ENCODE measurements at places on chromosomes 2 and 18. TPM values are rescaled to one million over a fixed set of nuclear protein-coding genes. Genes with fewer than 3 reads are reported as not detected.

DNA sequence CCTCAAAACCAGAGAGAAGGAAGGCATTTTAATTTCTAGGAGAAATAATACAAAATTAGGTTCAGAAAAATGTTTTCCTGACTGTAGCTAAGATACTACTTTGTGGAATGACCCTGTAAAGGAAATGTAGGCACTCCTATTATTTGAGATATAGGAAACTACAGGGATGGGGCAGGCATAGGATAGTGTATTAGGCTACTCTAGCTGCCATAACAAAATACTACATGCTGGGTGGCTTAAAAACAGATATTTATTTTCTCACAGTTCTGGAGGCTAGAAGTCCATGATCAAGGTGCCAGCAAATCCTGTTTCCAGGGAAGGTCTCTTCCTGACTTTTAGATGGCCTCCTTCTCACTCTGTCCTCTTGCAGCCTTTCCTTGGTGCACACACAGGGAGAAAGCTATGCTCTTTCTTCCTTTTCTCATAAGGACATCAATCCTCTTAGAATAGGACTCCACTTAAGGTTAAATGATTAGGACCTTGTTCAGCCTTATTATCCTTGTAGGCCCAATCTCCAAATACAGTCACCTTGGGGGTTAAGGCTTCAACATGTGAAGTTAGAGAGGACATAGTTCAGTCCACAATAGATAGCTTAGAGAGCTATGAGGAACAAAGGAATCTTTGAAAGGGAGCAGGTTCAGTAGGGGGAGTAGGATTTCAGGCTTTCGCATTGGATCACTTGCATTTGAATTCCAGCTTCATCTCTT, 14.0 kb upstream of the CAVIN2 start:
- DNase-seq, result no peak

DNA sequence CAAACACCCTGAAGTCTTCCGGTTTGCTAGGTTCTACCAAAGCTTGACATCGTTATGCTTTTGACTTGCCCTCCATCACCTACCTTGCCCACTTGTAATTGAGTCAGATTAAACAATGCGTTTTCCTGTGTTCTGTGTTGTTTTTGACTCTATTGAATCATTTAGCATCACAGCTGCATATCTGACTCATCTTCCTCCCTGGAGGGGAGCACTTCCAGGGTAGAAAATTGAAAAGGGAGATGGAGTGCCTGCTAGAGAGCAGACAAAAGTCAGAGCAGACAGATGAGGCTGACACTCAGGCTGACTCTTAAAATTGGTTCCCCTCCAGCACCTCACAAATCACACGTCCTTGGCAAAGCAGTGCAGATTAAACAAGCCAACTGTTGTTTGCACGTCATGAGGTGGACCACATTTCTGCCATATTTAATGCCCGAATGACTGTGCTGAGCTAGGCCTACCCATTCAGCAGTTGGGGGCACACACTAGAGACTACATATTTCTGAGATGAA, 2.2 kb downstream of the MPP4 start:
- peak; percentile 87 for DNase-seq

The COL5A2 gene
- 34.9 TPM for total RNA-seq

The OR6B2 gene
- total RNA-seq, result not detected

DNA sequence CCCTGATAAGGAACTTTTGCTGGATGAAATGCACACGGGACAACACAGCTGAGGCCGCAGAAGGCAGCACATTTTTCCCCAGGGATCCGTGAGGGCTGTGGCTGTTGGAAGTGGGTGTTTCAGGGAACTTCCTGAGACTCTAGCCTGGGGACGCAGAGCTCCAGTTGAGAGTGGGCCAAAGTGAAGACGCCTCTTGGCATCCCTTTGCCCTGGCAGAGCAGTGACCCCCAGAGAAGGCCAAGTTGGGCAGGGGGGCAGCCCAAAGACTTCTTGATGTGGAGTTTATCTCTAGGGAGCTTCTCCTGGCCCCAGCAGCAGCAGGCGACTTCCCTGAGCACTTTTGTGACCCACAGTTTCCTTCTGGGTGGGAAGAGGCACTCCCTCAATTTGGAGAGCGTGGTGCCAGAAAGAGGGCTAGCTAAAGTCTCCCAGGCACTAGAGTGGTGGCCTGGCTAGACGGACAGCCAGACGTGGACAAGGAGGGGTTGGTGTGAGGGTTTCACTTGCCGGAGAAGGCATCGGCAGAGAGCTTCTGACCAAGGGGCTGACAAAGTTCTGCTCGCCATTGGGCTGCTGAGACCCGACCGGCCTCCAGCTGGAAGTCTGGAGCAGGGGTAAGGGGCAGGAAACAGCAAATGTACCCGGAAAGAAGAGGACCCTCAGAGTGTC, 108.8 kb downstream of the ACKR3 start:
- DNase-seq, result no peak

The CREG2 gene
- 0.74 TPM for total RNA-seq

GRCh38 chr2:191209340-191209739, 35.9 kb upstream of the MYO1B start:
- DNase-seq, result no peak

DNA sequence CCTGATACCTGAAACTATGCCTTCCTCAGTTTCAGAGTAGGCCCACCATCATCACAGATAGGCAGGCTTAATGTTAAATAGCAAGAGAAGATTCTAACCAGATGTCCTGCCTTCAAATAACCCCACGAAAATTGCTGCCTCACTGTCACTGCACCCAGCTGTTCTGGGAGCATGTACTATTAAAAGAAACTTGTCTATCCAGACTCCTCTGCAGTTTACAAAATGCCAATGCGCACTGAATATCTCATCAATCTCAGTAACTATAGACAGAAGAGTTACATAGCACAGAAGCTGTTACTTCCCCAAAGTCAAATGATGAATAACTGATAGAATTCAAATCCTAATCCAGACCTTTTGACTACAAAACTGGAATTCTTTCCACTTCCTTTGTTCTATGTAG, 43.9 kb downstream of the WDR75 start:
- DNase-seq, result no peak

DNA sequence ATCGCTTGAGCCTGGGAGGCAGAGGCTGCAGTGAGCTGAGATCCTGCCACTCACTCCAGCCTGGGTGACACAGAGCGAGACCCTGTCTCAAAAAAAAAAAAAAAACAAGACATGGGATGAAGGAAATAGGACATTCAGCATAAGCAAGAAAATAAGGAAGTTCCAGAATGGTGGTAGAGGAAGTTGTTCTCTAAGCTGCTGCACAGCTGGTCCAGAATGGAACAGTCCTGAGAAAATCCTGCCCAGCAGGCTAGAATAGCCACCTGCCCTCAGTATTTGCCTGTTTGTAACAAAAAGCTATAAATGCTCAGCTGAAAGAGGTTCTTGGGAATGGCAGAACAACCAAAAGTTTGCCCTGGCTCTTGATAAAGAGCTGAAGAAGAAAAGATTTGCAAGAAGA, 11.1 kb upstream of the MAPRE3 start:
- DNase-seq, result no peak

- DNase-seq, result no peak
Measured at GRCh38 chr2:10961490-10961875, 49.7 kb downstream of the KCNF1 start.

The KYNU gene
- total RNA-seq, result 11.7 TPM

All from Daoy (cell line).